Esophagus squamous epithelium (tissue), 5 donors: ENCODE measurements at places on chromosomes 11 and 22.

GRCh38 chr22:30235687-30236170 lies 10.8 kb downstream of the LIF start:
- no peak for DNase-seq

- DNase-seq: no peak
These were observed 5.1 kb upstream of the INTS4 start for GRCh38 chr11:77999446-78000030.

DNA sequence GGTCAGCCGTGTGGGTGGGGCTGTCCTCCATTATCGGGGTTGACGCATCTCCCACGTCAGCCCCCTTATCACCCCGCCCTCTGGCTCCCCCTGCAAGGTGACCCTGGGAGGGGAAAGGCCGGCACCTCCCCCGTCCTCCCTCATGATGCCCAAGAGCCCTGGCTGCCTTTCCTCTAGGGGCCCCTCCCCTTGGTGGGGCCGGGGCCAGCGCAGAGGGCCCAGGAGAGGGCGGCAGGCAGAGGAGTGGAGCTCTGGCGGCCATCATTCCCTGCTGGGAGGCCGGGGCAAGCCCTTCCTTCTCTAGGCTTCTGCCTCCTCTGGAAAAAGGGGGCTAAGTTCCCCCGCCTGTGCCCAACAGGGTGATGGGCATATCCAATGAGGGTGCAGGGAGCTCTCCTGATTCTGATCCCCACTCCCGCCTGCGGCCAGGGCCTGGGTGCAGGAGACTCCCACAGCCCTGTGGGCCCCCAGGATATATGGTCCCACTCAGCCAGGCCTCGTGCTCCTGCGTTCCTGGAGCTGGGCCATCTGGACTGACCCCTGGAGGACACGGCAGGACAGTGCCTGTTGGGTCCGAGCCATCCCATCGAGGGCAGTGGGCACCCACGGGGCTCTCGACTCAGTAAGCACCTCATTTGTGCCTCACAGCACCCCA lies 12.3 kb downstream of the MYRF start:
- DNase-seq: no peak

DNA sequence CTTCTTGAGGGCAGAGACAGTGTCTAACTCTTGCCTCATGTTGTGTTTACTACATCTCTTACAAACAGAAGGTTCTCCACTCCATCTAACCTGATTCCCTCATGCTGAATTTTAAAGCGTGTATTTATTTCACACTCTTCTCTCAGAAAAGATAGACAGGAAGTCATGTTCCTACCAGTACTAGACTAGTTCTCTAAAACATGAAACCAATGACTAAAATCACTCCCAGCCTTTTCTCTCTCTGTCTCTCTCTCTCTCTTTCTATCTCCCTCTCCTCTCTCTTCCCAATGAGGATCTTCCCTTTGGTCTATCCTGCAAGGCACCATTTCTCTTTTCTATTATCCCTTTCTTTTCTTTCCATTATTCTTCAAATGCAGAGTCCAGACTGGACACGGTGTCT lies 391.9 kb upstream of the CADM1 start:
- DNase-seq: no peak

- no peak for DNase-seq
These were observed 407.3 kb downstream of the TMEM135 start for GRCh38 chr11:87444993-87445392.

GRCh38 chr11:74480688-74481417 lies 12.7 kb downstream of the LIPT2 start:
- DNase-seq: no peak

DNA sequence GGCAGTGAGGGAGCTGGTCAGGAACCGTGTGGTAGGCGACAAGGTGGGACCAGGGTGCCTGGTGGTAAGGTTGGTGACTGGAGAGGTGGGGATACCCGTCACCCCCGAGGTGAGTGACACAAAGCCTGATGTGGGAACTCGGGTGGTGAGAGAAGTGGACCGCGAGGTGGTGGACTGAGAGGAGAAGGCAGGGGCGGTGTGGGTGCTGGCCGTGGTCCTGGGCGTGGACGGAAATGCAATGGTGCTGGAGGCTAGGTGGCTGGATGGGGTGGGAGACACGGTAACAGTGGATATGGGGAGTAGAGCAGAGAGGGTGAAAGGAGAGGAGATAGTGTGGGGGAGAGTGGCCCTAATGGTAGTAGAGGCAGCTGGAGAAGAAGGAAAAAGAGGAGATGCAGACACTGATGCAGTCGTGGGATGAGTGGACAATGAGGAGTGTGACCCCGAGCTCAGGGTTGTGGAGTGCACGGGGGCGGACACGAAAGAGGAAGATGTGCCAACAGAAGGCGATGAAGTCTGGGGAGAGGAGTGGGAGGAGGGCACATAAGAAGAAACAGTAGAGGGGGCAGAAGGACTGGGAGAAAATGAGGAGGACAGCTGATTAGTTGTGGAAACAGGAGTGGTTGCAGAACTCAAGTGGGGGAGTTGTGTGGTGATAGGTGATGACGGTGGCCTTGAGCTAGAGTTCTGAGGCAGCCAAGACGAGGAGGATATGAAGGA lies 20.5 kb downstream of the MUC6 start:
- no peak for DNase-seq

- no peak for DNase-seq
These were observed 26.4 kb upstream of the FAT3 start for GRCh38 chr11:92198268-92198667.

GRCh38 chr11:19693146-19693545 lies 19.5 kb upstream of the NAV2 start:
- DNase-seq: no peak

DNA sequence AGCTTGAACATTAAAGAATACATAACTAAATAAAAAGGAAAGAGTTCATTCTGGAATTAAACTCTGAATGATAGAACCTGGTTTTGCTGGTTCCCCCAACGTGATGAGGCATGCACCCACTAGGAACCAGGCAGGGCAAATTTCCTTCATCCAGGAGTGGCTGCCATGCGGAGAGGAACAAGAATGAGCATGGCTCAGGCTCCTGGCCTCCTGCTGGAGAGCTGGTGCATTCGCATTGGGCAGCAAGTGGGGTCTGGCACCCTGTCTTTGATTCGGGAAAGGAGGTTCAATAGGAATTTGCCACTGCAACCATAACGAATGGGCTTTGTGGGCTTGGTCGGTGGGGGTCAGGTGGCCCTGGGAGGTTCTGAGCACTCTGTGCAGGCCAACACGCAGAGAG lies 169.8 kb upstream of the TENM4 start:
- DNase-seq: no peak

DNA sequence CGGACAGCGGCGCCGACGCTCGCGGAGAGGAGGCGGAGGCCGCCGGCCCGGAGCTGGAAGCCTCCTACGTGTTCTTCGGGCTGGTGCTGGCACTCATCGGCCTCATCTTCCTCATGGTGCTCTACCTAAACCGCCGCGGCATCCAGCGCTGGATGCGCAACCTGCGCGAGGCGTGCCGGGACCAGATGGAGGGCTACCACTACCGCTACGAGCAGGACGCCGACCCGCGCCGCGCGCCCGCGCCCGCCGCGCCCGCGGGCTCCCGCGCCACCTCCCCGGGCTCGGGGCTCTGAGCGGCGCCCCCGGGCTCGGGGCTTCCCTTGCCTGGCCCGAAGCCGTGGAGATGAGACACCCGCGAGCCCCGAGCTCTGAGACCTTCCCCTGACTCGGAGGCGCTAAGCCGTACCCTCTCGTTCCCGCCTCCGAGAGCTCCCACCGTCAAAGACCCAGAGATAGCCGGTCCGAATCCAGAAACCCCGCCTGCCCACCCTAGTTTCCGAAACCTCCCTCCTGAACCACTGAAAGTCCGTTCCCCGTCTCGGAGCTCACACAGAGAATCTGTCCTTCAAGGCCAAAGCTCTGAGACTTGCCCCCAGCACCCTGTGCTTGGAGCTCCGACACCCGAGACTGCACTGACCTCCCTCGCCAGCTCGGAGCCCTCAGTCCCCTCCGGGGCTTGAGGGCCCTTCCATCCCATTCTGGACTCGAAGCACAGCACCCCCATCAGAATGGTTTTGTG lies 1.5 kb downstream of the TPBGL start:
- DNase-seq: no peak

DNA sequence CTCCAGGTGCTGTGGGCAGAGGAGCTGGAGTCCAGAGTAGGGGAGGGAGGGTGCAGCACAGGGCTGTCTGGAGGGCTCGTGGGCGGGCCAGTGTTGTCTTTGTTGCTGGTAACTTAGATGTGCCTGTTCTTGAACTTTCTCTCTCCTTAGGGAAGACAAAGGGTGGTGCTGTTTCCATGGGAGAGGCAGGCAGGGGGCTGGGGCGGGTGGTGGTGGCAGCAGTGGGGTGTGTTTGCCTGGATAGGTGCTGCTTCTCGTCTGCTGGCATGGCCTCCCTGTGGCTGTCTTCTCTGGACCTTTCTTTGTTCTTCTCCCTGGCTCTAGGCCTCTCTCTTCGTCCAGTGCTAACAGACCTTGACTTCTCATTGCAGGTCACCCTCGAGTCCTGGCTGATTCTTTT lies 8.5 kb downstream of the SIDT2 start:
- no peak for DNase-seq
